Stimulated activated CD8-positive, alpha-beta memory T cell treated with anti-CD3 and anti-CD28 coated beads, Interleukin-2, amount 100 ng/mL, for 1 hour (primary cell): ENCODE measurements at places on chromosomes 1 and 21.

GRCh38 chr1:44609412-44609767, 64.9 kb downstream of the TMEM53 start:
- no peak for DNase-seq

- no peak for DNase-seq
Measured at GRCh38 chr1:159974350-159974965, 20.4 kb upstream of the SLAMF9 start.

DNA sequence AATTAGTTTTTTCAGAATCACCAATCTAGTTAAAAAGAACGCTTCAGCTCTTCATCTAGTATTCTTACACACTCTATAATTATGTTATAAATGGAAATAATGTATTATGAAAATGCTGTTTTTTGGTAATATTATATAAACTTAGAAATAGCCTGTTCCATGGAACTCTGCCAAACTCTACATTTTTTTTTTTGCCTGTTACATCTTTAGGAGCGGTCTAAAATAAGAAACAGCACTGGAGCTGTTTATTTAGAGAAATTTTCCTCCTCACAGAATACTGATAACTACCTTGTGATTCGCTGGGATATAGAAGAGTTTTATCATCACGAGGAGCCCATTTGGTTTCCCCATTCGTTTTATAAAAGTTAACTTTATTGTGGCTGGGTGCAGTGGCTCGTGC, 58.5 kb downstream of the PKN2 start:
- DNase-seq, result no peak

- DNase-seq, result no peak
Measured at GRCh38 chr1:181660621-181661020, 177.3 kb downstream of the CACNA1E start.

- no peak for DNase-seq
Measured at GRCh38 chr1:108521990-108522393, 37.9 kb upstream of the EEIG2 start.
